ENCODE measurements at places on chromosomes 2 and 18. TPM values are rescaled to one million over a fixed set of nuclear protein-coding genes. Genes with fewer than 3 reads are reported as not detected.

IL1A gene
- 1.4 TPM for total RNA-seq

STPG4 gene
- not detected for total RNA-seq

DNA sequence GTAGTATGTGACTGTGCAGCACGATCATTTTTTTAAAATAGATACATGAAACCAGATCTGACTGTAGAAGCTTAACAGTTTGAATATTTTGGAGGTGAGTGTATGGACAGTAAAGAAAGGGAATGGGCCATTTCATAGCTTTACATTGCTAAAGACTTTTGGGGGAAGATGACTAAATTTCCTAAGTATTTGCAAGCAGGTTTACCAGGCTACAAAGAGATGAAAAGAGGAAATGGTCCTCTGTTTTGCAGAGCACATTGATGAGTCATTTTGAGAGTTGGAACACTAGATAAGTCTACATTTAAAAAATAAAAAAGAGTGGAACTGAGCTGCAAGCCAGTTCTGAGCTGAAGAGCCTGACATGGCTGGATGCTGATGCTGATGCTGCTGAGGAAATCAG is 115.7 kb upstream of the LRATD1 start:
- no peak for DNase-seq

SCN3A gene
- total RNA-seq: 0.94 TPM

GRCh38 chr2:239611222-239611795 is 210.5 kb upstream of the HDAC4 start:
- no peak for DNase-seq

DNA sequence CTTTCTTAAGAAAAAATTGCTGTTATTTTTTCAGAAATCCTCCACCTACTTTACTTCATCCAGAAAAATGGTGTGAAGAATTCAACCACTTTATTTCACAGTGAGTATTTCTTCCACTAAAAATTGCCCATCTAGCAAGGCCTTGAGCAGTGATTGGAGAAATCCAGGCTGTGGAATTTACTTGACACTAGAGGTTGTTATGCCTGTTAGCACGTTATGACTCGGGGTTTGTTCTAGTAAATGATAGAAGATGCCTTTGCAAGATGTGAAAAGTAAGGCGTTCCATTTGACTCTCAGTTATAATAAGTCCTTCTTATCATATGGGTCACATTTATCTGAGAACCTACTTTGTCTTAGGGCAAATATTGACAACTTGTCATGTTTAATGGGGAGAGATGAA is 157.4 kb downstream of the MYO3B start:
- no peak for DNase-seq

DNA sequence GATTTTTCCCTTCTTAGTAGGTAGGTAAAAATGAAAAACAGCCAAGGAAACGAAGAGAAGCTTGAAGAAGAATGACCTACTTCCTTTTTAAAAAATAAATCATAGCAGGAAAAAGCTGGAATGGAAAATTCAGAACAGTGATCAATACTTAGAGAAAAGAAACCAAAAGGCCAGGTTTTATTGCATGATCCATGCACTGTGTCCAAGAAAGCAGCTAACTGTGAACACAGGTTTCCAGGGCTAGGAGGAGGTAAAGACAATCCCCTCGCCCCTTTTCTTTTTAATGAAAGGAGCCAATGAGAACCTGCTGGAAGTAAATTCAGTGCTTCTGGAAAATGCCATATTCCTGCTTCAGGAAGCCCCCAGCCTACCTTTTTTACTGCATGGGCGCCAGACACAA is 47.2 kb downstream of the BOD1L2 start:
- no peak for DNase-seq

HOXD10 gene
- total RNA-seq: 18.8 TPM

- no peak for DNase-seq
Observed at GRCh38 chr2:47056868-47057686, 98.0 kb downstream of the STPG4 start.

DNA sequence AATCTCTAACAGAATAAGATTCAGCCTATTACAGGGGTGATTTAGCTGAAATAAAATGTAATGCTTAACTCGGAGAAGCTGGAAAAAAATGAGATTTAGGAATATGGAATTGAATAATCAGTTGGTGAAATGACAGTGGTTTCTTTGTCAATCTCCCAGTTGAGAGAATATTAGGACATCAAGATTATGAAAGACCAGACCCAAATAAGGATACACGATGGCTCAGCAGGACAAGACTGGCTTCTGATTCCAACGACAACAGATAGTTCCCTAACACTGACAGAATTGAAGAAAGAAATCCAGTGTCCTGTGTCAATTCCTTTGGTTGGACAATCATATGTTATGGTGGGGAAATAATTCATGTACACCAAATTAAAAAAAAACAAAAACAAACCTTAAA is 55.8 kb downstream of the HRH4 start:
- DNase-seq: no peak

LYG2 gene
- total RNA-seq: not detected

DPYSL5 gene
- total RNA-seq: 0.63 TPM

PRSS56 gene
- not detected for total RNA-seq

DNA sequence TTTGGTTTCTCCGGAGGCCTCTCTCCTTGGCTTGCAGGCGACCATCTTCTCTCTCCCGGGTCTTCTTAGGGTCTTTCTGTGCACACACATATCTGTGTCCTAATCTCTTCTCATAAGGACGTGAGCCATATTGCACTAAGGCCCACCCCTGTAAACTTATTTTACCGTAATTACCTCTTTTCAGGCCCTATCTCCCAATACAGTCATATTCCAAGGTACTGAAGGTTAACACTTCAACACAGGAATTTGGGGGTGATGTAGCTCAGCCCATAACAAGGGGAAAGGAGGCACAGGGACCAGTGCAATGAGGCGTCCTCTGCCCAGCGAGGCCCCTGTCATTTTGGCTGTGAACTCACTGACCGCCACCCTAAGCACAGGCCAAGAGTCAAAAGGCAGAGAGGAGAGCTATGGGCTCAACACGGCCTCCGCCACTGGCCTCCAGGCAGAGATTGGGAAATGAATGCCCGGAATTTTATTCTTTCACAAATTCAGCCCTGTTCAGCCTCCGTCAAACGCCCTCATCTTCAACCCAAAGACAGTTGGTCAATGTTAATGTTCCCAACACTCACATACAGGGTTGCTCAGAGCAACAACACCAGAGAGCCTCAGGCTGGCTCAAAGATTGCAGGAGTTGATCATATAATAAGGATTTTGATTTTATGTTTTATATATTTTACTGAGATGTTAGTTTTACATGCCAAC is 15.9 kb upstream of the NMUR1 start:
- no peak for DNase-seq

DNA sequence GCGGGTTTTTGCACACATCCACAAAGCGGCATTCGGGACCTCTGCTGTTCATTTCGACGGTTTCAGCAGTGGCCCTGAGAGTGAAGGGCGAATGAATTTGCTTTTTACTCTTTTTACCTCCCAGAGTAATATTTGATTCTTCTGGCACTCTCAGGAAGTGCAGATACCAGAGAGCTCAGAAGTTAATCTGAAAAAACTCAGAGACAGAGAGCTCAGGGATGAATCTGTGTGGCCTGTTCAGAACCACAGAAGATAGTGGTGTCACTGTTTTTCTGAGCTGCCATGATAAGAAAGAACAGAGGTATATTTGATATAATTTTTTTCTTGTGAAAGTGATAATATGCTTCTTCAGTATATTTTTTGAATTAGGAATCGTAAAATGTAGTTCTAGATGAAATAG is 129.3 kb downstream of the MBP start:
- DNase-seq: no peak

DUSP2 gene
- total RNA-seq: 4.4 TPM

FKBP1B gene
- total RNA-seq: 20.6 TPM

DNA sequence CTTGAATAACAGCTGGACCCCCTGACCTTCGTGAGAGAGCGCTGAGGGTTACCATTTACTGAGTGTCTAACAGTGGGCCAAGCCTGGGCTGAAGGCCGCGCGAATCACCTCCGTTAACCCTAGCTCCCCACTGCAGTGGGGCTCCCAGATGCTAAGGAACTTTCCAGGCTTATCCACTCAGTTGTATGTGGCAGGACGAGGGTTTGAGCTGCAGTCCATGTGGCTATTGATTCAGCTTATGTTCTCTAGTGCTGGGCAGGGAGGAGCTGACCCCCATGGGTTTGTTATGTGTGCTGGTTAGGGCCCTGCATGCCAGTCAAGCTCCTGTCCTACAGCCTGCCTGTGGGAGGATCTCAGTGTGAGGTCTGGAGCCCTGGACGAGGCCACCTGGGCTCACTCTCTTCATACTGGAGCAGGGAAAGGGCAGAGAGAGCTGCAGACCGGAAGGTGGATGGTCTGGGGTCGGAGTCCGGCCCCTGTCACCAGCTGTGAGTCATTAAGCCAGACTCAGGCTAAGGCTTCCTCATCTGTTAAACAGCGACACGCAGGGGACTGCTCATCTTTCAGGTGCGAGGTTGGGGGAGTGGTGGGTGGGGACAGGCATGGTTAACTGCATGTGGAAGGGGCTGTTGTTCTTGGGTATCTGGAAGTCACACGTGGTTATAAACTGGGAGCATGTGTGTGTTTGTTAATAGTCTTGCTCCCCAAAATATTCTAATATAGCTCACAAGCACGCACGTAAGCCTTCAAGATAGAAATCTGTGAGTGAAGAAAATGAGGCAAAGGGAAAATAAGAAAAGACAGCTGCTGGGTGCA is 6.6 kb downstream of the PSD4 start:
- no peak for DNase-seq

SLC4A3 gene
- total RNA-seq: 12.2 TPM

GRCh38 chr2:108935271-108935741 is 53.7 kb downstream of the EDAR start:
- no peak for DNase-seq

DNA sequence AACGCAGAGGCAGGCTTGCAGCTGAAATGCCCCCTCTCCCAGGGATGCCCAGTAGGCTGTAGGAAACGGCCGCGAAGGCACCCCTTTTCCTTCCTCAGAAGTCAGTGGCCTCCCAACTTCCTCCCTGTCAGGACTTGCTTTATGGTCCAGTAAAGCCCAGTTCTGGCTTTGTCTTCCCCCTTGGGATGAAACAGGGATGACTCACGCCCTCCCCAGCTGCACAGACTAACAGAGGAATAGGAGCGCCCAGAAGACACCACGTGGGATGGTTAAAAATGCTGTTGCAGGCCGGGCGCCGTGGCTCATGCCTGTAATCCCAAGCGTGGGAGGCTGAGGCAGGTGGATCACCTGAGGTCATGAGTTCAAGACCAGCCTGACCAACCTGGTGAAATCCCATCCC is 6.9 kb downstream of the CREG2 start:
- no peak for DNase-seq

SETBP1 gene
- 2.4 TPM for total RNA-seq

GLI2 gene
- total RNA-seq: 4.0 TPM

RAMP1 gene
- total RNA-seq: 4.0 TPM

- DNase-seq: no peak
Observed at GRCh38 chr18:37042381-37042780, 213.5 kb downstream of the KIAA1328 start.

NPHP1 gene
- 5.3 TPM for total RNA-seq

ATG9A gene
- 34.1 TPM for total RNA-seq

Data from epithelial cell of proximal tubule (primary cell).